ENCODE measurements at places on chromosomes 3 and 15. TPM values are rescaled to one million over a fixed set of nuclear protein-coding genes. Genes with fewer than 3 reads are reported as not detected.

DNA sequence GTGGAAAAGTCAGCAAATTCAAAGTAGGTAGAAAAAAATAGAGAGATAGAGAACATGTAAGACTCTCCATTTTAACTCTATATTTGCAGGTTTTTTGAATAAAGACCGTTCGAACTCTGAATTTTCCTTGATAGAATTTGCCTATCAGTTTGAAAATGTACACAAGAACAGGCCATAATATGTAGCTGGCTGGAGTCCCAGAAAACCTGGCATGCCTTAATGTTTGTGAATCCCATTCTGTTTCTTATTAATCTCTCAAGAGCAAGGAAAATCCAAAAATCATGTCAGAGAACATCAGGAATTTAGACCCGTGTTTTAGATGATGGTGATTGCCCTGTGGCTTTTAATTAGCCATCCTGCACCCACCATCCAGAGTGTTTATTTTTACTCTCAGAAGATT, 7.2 kb upstream of the CFAP161 start:
- H3K27me3 ChIP-seq = no peaks in the 10 kb centered on the region
- DNase-seq = no peak

- H3K27me3 ChIP-seq = no peaks in the 10 kb centered on the region
- no peak for DNase-seq
- no peak overlapping the region for H3K27ac ChIP-seq
- no peaks in the 10 kb centered on the region for H3K4me1 ChIP-seq
These were observed 75.8 kb downstream of the STXBP5L start for GRCh38 chr3:120983841-120984240.

GRCh38 chr3:43497905-43498365, 123.9 kb downstream of the ANO10 start:
- H3K36me3 ChIP-seq = no peaks in the 10 kb centered on the region
- no peak overlapping the region for H3K4me3 ChIP-seq
- H3K27ac ChIP-seq = no peak overlapping the region
- no peak for DNase-seq

GRCh38 chr3:122076491-122077292, 21.5 kb downstream of the CD86 start:
- H3K27ac ChIP-seq = no peak overlapping the region
- H3K4me1 ChIP-seq = no peaks in the 10 kb centered on the region
- H3K4me3 ChIP-seq = no peak overlapping the region
- DNase-seq = no peak

DNA sequence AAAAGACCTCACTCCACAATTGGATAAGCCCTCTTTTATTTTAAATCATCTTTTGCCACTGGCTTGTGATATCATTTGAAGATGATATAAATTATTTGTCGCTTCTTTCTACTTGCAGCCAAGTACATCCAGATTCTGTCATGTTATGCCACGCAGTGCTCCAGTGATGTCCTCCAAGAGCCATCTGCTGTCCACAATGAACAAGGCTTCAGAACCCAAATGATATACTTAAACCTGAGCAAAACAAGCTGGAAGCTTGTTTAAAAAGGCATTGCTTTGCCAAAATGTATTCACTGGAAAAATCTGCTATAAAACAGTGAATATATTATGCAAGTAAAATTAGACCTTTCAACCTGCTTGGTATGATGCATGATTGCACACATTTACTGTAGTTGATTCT, 58.8 kb upstream of the ARL6 start:
- no peak for DNase-seq
- no peaks in the 10 kb centered on the region for H3K27me3 ChIP-seq

DNA sequence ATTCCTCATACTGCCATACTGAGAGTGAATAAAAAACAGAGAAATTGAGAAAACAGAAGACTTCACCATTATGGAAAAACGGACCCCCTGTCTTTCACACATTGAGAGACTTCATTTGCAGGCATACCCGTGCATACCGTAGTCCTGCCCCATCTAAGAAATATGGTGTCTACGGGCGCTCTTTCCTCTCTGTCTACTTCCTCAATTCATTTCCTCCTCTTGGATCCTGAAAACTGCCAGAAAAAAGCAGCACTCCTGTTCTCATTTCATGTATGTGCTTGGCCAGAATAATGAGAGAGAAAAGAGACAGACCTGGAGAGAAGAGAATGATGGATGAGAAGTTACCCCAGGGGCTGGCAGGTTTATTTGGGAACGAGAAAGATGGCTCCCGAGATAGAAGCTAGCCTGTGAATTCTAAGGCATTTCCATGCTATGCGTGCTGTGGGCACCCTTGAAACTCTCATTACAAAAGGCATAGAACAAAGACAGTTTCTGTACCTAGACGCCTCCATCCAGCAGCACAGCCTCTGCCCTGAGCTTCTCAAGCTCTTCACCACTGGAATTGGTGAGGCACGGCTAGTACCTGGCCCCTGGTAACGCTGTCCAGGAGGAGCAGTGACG, 62.5 kb upstream of the EPHB3 start:
- no peak overlapping the region for H3K27ac ChIP-seq
- no peaks in the 10 kb centered on the region for H3K27me3 ChIP-seq
- H3K36me3 ChIP-seq = no peaks in the 10 kb centered on the region
- H3K4me1 ChIP-seq = no peaks in the 10 kb centered on the region

DNA sequence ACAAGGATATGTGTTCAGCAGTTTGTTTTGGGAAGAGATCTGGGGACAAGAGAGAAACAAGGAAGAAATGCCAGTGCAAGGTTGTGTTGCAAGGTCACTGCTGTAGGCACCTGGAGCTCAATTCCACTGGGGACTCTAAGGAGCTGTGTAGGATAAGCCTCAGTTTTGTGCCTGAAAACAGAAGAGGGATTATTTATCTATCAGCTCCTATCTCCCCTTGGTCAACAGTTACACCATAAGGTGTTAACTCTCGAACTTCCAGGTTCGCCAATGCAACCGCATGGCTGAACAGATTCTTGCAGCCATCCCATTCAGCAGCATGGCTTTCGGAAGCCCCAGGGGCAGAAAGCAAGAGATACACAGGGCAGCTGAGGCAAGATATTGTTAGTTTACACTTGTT, 41.6 kb upstream of the CNOT10 start:
- no peaks in the 10 kb centered on the region for H3K4me1 ChIP-seq
- DNase-seq = no peak
- H3K27me3 ChIP-seq = no peaks in the 10 kb centered on the region
- no peak overlapping the region for H3K4me3 ChIP-seq
- H3K27ac ChIP-seq = no peak overlapping the region
- no peaks in the 10 kb centered on the region for H3K36me3 ChIP-seq

GRCh38 chr3:43001094-43001553, 22.0 kb downstream of the GASK1A start:
- peaks cover 27% of the 10 kb centered on the region for H3K4me1 ChIP-seq
- peak overlapping the region; percentile 41 for H3K4me3 ChIP-seq
- no peaks in the 10 kb centered on the region for H3K36me3 ChIP-seq
- peak overlapping the region; percentile 68 for H3K27ac ChIP-seq

- H3K36me3 ChIP-seq = peaks cover 11% of the 10 kb centered on the region
- H3K4me3 ChIP-seq = no peak overlapping the region
- no peaks in the 10 kb centered on the region for H3K4me1 ChIP-seq
- no peak overlapping the region for H3K27ac ChIP-seq
- DNase-seq = no peak
- H3K27me3 ChIP-seq = no peaks in the 10 kb centered on the region
These were observed 51.8 kb upstream of the CDAN1 start for GRCh38 chr15:42788725-42789124.

- no peaks in the 10 kb centered on the region for H3K4me1 ChIP-seq
- no peaks in the 10 kb centered on the region for H3K27me3 ChIP-seq
- peak; percentile 13 for DNase-seq
- no peak overlapping the region for H3K4me3 ChIP-seq
These were observed 544.8 kb downstream of the AGBL1 start for GRCh38 chr15:86624261-86625036.

DNA sequence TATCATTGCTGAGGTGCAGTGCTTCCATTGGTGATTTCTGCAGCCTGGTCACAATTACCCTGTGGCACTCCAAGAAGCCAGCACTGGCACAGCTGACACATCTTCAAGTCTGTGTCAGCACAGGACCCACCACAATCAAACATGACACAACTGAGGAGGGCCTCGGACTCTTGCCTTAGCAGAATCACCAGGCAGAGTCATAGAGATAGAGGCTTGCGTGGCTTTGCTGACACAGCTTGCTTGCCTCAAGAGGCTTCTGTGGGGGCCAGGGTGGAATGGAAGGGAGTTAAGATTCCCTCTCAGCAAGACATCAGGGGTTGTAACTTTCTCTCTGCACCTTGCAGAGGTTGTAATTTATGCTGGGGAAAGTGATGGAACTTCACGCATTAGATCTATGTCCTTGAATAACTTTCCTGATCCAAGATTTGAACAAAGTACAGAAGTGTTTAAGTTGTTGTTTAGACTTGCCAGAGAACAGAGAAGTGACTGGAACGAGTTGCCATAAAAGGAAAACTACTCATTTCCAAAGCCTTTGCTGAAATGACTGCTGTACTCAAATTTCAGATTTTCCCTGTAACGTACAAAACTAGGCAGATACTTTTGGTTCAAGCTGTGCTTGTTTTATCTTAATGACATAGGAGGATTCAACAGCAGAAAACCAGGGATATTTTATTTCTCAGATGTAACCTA, 170.7 kb downstream of the DIPK2A start:
- H3K27ac ChIP-seq = peak overlapping the region; percentile 40
- no peaks in the 10 kb centered on the region for H3K4me1 ChIP-seq
- H3K27me3 ChIP-seq = no peaks in the 10 kb centered on the region
- H3K36me3 ChIP-seq = no peaks in the 10 kb centered on the region

DNA sequence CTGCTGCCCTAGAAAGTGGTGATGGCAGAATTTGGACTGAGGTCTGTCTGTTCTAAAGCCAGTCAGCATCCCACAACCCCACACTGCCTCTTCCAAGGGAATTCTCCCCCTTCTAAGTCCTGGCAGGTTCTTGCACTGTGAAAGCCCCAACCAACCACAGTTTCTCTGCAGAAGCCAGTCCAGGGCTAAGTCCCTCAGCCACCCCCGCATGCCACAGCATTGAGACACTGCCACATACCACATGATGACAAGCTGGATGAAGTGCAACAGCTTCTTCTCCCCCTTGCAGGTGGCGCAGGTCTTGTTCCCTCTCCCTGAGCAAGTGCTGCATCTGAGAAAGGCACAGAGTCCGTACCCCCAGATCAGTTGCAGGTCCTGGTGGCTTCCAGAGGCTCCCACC, 18.6 kb downstream of the SSUH2 start:
- H3K4me1 ChIP-seq = peaks cover 36% of the 10 kb centered on the region
- no peak for DNase-seq
- H3K36me3 ChIP-seq = no peaks in the 10 kb centered on the region
- H3K27ac ChIP-seq = no peak overlapping the region

- H3K36me3 ChIP-seq = no peaks in the 10 kb centered on the region
- no peak overlapping the region for H3K27ac ChIP-seq
- H3K4me3 ChIP-seq = no peak overlapping the region
- peaks cover 10% of the 10 kb centered on the region for H3K4me1 ChIP-seq
- DNase-seq = no peak
These were observed 13.5 kb upstream of the TTBK2 start for GRCh38 chr15:42933886-42934667.

DNA sequence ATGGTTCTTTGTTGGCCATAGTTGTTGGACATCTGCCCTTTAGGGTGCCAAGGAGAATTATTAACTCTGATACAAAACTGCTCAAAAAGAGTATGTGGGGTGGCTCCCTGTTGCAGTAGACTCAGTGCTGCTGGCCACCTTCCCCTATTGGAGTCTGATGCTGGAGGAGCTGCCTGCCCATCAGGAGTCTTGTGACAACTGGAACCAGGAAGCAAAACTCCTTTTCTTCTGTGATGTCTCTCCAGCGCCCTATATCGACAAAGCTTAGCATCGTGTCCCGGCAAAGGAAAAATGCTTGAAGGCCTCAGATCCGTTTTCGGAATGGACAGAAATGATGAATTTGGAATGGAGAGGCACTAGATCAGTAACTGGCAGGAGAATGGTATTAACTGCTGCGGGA, 23.5 kb downstream of the PAK2 start:
- H3K36me3 ChIP-seq = no peaks in the 10 kb centered on the region
- no peaks in the 10 kb centered on the region for H3K4me1 ChIP-seq
- H3K27ac ChIP-seq = no peak overlapping the region
- no peak for DNase-seq
- H3K27me3 ChIP-seq = no peaks in the 10 kb centered on the region

Gene GOLGA6A
- 0.14 TPM for total RNA-seq

Gene LRRIQ4
- total RNA-seq = not detected

Gene XCR1
- not detected for total RNA-seq

Gene SAMMSON
- total RNA-seq = 25.3 TPM

Gene CPEB1
- 2.0 TPM for total RNA-seq

Gene ERC2
- 1.2 TPM for total RNA-seq

Gene CAMKV
- not detected for total RNA-seq
